Heart right ventricle (tissue), 16 donors: ENCODE measurements at places on chromosomes 2 and 18.

DNA sequence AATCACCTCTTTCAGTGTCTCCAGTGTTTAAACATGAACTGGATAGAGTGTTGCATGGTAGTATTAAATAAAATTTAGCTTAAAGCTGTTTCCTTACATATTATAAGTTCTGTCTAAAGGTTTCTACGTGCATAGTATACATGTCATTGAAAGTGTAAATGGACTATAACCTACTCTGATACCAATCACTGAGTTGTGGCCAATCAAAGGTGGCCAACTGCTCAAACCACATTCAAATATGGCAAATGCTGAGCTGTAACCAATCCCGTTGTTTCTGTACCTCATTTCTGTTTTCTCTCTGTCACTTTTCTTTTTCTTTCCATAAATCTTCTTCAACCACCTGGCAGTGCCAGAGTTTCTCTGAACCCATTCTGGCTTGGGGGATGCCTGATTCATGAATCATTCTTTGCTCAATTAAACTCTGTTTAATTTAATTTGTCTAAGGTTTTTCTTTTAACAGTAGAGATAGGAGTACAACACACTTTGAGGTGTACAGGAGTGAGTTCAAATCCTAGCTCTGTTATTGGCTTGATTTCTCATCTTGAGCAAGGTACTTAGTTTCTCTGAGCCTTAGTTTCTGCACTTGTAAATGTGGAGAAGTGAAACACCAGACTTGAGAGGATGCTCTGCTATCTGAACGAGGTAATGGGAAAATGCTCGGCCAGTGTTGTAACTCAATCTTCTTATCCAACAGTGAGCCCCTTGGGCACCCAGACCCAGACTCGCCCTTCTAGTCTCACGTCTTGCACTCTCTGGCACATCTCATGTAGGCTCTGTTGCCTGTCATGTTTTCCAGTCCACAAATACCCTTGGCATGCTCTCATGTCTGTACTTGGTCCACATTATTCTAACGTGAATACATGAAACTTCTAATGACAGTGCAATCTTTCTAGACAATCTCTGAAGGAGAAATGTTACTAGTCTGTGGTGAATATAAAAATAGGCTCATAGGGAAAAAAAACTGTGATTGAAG lies 228.0 kb downstream of the PIK3C3 start:
- DNase-seq = no peak

DNA sequence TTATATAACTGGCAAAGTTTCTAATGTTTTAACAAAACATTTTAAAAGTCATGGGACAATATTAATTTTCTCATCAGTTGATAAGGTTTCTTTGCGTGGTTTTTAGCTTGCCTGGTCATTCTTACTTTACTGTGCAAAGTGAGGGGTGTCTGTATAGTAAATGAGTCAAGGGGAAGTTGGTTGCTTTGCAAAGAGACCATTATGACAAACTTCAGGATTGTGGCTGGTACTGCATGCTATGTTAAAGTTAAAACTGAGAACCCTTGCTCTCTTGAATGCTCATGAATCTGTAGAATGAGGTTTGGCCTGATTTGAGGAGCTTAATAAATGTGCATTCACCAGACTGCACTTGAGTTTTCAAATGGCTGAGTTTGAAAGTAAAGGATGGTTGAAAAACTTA lies 47.0 kb downstream of the COL4A4 start:
- no peak for DNase-seq

GRCh38 chr2:26838121-26838906 lies 9.6 kb upstream of the DPYSL5 start:
- no peak for DNase-seq

GRCh38 chr2:182870227-182870626 lies 3.8 kb upstream of the FRZB start:
- no peak for DNase-seq

DNA sequence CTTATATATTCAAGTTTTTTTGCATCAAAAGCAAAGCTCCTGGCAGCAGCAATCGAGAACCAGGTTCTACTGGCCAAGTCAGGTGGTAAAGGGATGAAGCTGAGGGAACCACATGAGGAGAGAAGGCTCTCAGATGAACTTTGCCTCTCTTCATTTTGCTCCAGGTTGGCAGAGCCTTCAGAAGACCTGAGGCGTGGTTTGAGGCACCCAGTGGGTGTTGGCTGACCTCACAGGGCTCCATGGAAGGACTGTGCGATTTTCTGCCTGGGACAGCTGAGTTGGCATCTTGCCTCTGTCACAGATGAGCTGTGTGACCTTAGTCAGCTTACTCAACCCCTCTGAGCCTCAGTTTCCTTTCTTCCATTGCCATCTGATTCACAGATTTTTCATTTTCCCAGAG lies 89.0 kb downstream of the INSIG2 start:
- DNase-seq = no peak

DNA sequence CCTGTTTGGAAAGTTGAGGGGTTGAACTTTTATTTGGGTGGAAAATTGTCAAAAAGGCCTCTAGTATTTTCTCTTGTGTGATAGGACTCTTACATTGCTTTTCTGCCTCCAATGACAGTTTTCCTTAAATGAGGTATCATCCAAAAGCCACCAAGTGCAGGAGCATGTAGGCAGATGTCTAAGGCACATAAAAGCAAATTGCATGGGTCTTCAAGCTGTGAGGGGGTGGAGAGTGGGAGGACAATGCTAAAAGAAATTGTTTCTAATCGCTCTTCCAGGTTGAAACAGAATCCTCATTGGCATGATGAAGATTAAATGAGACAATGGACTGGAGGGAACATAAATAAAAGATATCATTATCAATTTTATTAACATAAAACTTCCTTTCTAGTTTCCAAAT lies 6.8 kb downstream of the TACR1 start:
- DNase-seq = no peak

DNA sequence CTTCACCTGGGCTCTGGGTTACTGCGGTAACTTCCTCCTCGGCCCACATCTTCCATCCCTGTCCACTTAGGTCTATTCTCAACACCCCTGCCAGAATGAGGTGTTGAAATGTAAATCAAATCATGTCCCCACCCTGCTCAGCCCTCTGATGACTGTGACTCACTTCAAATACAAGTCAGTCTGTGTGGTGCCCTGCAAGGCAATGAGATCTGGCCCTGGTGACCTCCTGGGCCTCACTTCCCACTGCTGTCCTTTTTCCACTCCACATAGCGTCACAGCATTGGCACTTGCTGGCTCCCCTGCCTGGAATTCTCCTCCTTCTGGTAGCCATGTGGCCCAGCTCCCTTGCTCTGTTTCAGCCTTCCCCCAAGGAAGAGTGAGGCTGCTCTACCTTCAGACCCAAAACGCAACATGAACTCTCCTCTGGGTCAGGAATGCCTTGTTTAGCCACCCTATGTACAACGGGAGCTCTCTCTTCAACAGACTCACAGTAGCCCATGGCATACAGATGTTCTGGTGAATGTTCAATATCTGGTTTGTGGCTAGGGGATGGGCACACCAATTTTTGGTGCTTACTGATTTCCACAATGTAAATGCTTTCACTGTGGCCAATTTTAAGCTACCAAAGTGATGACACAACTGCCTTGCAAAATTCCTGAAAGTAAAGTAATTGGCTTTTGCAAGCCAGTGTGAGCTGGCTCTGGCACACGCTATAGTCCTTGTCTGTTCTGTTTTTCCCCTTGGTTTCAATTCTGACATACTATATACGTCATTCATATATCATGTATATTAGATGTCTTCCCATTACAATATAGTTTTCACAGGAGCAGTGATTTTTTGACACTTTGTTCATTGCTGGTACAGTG lies 550.3 kb upstream of the HS6ST1 start:
- no peak for DNase-seq

DNA sequence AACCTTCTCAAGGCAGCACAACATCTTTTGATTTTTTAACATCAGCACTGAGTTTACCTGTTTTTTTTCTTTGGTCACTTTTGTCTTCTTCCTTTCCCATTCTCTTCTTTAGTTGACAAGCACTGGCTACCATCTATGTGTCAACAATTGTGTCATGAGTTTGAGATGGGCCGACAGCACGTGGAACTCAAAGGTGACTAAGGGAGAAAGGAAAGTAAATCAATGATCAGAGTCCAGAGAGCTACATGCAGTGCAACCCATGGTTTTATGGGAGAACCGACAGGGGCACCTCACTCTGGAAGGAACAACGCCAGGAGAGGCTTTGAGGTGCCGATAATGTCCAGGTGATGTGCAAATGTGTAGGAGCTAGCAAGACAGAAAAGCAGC lies 755.5 kb downstream of the RNF144A start:
- no peak for DNase-seq

GRCh38 chr2:231663458-231664212 lies 44.7 kb upstream of the PTMA start:
- no peak for DNase-seq

- DNase-seq = no peak
These were observed 22.4 kb upstream of the PMAIP1 start for GRCh38 chr18:59877361-59877760.

DNA sequence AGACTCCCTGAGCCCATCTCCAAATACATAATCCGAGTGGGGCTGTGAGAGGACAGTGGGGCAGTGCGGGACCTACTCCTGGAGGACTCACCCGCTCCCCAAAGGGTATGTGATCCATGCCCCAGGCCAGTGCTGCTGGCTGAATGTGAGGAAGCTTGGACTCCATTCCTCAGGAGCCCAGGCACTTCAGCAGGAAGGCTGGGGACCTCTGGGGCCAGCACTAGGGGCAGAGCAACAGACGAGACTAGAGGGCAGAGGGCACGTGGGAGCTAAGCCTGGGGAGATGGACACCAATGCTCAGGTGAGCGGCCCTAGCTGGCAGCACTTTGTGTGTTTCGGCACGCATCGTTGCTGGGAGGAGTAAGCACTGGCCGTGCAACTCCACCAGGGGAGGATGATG lies 84.9 kb downstream of the MALT1 start:
- no peak for DNase-seq

GRCh38 chr18:63897072-63897471 lies 9.6 kb downstream of the SERPINB2 start:
- DNase-seq = no peak

DNA sequence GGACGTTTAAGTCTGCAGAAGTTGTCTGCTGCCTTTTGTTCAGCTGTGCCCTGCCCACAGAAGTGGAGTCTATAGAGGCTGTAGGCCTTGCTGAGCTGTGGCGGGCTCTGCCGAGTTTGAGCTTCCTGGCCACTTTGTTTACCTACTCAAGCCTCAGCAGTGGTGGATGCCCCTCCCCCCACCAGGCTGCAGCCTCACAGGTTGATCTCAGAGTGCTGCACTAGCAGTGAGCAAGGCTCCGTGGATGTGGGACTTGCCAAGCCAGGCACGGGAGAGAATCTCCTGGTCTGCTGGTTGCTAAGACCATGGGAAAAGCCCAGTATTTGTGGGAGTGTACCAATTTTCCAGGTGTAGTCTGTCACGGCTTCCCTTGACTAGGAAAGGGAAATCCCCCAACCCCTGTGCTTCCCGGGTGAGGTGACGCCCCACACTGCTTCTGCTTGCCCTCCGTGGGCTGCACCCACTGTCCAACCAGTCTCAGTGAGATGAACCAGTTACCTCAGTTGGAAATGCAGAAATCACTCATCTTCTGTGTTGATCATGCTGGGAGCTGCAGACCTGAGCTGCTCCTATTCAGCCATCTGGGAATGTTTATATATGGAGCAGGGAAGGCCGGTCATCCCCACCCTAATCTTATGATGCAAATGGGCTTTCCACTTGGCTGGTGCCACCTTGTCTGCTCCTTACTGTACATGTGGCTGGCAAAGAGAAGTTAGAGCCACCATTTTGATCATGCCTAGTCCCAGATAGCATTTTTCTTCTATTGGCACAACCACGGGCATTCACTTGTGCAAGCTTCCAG lies 156.9 kb upstream of the ITGA6 start:
- DNase-seq = no peak

GRCh38 chr2:127410871-127411652 lies 7.2 kb upstream of the PROC start:
- DNase-seq = no peak

DNA sequence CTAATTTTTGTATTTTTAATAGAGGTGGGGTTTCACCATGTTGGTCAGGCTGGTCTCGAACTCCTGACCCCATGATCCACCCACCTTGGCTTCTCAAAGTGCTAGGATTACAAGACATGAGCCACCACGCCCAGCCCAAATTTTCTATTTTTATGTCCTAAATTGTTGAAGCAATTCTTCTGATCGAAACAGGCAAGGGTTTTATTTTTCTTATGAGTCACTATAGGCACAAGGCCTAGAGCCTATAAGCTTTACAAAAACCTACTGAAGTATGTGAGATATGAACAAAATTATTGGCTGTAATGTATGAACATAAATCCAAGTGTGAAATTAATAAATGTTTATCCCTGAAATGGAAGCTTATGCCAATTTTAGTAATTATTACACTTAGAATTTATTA lies 464.2 kb upstream of the NRP2 start:
- DNase-seq = no peak

GRCh38 chr2:47310801-47311560 lies 92.0 kb upstream of the MSH2 start:
- peak; percentile 52 for DNase-seq

- peak; percentile 9 for DNase-seq
These were observed 60.1 kb upstream of the PAX3 start for GRCh38 chr2:222358876-222359275.

DNA sequence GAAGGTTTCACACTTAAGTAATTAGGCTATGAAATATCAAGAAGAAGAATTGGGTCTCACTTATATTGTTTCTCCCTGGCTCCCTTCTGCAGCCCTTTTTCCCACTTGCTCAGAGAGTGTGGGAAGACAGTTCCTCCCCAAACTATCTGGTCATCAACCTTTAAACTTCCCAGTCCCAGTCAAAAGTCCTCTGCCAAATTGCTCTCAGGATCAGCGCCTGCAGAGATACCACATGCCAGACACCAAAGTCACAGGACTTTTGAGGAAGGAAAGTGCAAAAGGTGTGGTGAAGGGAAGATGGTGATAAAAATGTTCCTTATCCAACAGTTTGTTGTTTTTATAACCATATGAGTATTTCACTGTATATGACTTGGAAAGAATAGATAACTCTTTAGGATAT lies 51.3 kb downstream of the DLGAP1 start:
- no peak for DNase-seq

- DNase-seq = no peak
These were observed 17.0 kb upstream of the BCL2 start for GRCh38 chr18:63336366-63337099.

DNA sequence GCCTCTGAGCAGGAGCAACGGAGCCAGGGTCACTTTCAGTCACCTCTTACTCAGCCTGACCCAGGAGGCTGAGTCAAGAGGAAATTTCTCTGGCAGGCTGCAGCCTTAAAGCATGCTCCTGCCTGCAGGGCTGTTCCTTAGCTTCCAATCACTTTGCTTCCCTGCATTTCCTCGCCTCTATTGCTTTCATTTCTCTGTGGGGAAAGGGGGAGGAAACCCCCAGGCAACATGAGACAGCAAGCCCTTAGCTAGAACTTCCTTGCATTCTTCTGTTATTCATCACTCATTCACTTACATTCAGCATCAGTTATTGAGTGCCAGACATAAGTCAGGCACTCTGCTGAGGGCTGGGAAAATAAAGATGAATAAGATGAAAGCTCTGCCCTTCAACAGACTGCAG lies 13.0 kb downstream of the XDH start:
- no peak for DNase-seq

GRCh38 chr18:8517276-8517675 lies 92.0 kb upstream of the RAB12 start:
- DNase-seq = no peak

GRCh38 chr18:69400253-69400975 lies at the start of gene DOK6:
TSS of gene DOK6 (plus strand) at chr18:69400888.
- peak; percentile 64 for DNase-seq
